Activated naive CD4-positive, alpha-beta T cell treated with anti-CD3 and anti-CD28 coated beads for 36 hours (primary cell): ENCODE measurements at places on chromosomes 5 and 9. TPM values are rescaled to one million over a fixed set of nuclear protein-coding genes. Genes with fewer than 3 reads are reported as not detected.

DNA sequence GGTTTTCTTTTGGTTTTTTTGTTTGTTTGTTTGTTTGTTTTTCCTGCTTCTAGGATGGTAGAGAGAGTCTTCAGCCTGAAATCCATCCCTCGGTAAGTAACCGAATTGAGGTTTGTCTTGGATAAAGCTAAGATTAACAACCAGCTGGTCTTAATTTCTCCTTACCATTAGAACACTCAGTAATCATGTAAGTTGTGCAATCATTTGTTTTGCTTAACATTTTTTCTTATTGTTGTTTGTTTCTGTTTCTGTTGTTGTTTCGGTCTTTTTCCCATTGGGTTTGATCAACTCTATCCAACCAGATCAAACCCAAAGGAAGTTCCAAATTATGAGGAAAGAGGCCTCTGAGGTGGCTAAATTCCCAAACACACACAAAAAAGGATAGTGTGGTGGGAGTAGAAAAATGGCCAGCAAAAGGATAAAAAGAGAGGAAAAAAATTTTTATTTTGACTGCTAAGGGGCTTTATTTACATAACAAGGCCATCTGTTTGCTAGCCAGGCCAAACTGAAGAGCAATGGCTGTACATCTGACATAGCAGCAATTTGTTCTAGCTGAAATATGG is 49.6 kb upstream of the ANKRD31 start:
- no peak for DNase-seq

GRCh38 chr5:1756481-1756880 is 43.2 kb downstream of the MRPL36 start:
- no peak for DNase-seq

- DNase-seq: peak; percentile 61
Observed at GRCh38 chr5:168219515-168220410, 71.7 kb upstream of the WWC1 start.

DNA sequence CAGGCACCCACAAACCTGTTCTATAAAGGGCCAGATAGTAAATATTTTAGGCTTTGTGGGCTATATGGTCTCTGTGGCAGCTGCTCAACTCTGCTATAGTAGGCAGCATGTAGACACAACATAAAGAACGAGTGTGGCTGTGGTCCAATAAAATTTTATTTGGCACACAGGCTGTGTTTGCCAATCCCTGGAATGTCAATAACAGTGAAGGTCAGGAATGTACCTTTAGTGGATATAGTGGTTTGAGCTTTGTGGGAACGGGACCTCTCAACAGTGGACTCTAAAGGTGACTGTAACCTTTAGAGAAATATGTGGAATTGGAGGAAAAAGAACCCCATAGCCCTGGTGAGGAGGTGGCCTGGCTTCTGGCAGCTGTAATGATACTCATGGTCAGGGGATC is 145.2 kb downstream of the MAST4 start:
- DNase-seq: no peak

DNA sequence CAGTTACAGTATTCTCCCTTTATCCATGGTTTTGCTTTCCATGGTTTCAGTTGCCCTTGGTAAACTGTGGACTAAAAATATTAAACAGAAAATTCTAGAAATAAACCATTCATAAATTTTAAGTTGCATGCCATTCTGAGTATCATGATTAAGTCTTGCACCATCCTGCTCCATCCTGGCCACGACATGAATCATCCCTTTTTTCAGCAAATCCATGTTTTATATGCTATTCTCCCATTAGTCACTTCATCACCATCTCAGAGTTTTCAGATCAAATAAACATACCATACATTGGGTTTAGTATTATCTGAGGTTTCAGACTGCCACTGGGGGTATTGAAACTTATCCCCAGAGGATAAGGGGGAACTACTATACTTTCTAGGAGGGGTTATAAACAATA is 234.4 kb upstream of the ATP10B start:
- no peak for DNase-seq

- DNase-seq: no peak
Observed at GRCh38 chr5:177025101-177025601, 2.7 kb downstream of the ZNF346 start.

GRCh38 chr5:173835131-173835530 is 53.0 kb upstream of the CPEB4 start:
- no peak for DNase-seq

- DNase-seq: no peak
Observed at GRCh38 chr5:135850231-135850630, 15.8 kb downstream of the SLC25A48 start.

DNA sequence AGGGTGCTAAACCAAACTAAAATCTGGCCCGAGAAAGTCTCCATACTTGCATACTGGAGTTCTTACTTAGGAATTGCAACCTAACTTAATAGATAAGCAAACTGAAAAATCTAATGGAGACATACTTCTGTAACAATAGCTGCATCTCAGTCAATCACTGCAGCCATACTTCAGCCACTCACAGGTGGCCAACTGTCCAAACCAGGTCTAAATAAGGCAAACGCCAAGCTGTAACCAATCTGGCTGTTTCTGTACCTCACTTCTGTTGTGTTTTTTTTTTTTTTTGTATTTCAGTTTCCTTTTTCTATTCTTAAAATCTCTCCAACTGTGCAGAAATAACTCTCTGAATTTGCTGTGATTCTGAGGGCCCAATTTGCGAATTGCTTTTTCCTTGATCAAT is 4.4 kb upstream of the NDUFB6 start:
- no peak for DNase-seq

DNA sequence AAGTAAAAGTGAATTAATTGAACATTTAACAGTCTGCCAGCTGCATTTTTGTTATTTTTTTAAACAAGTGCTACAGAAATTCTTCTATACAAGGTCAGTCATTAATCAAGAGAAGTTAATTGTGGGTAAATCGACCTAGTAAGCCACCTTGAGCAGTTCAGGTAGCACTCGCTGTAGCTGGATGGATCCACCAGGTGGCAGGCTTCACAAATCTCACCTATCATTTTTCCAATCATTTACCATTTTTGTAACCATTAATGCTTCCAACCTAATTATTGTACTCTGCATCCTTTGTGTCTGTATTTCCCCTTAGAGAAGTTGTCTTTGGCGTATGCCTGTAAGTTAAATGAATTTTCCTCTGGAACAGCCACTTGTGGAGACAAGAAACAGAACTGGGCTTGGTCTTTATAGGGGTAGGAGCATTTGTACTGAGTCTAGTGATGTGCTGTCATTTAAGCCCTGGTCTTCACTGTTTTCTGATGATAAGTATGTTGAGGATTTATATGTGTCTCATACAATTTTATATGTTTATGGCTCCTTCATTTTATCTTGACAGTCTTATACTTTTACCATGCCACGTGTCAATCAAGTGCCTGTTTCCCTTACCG is 39.5 kb downstream of the CD180 start:
- peak; percentile 70 for DNase-seq

DNA sequence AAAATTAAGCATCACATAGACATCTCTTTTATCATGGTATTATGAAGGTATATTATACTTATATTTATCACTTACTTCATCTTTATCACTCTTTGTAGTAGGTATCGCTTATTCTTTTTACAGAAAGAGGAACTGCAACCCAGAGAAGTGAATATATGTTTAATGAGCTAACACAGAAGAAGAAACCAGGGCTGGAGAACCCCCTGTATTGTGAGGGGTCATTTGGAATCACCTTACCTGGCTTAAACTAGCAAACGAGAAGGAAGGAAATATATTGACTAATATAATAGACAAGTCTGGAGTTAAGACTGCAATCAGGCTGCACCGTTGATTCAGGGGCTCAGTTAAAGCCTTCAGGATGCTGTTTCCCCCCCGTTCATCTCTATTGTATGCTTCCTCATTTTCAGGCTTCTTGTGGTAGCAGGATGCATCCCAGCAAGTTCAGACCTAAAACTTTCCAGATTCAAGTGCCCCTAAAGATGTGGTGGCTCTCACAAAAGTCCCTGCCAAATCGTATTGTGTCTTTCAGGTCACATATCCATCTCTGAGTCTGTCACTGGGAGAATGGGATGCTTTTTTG is 146.4 kb downstream of the GCNT1 start:
- no peak for DNase-seq

- DNase-seq: no peak
Observed at GRCh38 chr9:92378865-92379560, 25.4 kb downstream of the OGN start.

DNA sequence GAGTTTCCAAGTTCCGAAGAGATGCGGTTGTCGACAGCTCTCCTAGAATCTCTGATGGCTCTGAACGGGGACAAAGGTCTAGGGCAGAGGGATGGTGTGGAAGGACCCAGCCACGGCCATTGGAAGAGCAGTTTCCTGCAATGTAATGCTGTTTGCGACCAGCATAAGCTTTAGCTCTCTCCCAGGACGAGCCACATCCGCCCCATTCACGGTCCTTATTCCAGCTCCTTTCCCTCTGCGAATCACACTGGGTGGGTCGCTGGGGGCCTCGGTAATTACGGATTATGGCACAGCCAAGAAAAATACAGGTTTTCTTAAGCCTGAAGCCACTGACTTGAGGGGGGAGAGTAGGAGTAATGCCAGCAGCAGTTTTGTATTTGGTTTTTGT is 22.7 kb downstream of the ANXA2R start:
- peak; percentile 58 for DNase-seq

- no peak for DNase-seq
Observed at GRCh38 chr9:124482431-124483031, 24.7 kb downstream of the NR5A1 start.

GRCh38 chr9:22683700-22684075 is 237.1 kb downstream of the DMRTA1 start:
- DNase-seq: no peak

GRCh38 chr9:131263701-131264100 is 12.6 kb downstream of the FAM78A start:
- DNase-seq: no peak

- peak; percentile 18 for DNase-seq
Observed at GRCh38 chr9:32524892-32525708, 896 bp downstream of the RIGI start.

GRCh38 chr9:2839040-2839439 is 4.9 kb downstream of the PUM3 start:
- no peak for DNase-seq

WASHC1 gene
- total RNA-seq: 20.6 TPM

SNX30 gene
- 4.1 TPM for total RNA-seq

HTR4 gene
- total RNA-seq: not detected

IFNB1 gene
- 0.44 TPM for total RNA-seq

MARCOL gene
- not detected for total RNA-seq
